ENCODE measurements at places on chromosomes 2 and 18.
A peak's percentile ranks its signal among the peaks of the same experiment; 100 is the strongest.

GRCh38 chr18:80169607-80170006 lies 60.5 kb downstream of the ADNP2 start:
- no peaks in the 10 kb centered on the region for H3K36me3 ChIP-seq
- peaks cover 6% of the 10 kb centered on the region for H3K4me1 ChIP-seq
- no peak overlapping the region for H3K4me3 ChIP-seq
- H3K27ac ChIP-seq = no peak overlapping the region

DNA sequence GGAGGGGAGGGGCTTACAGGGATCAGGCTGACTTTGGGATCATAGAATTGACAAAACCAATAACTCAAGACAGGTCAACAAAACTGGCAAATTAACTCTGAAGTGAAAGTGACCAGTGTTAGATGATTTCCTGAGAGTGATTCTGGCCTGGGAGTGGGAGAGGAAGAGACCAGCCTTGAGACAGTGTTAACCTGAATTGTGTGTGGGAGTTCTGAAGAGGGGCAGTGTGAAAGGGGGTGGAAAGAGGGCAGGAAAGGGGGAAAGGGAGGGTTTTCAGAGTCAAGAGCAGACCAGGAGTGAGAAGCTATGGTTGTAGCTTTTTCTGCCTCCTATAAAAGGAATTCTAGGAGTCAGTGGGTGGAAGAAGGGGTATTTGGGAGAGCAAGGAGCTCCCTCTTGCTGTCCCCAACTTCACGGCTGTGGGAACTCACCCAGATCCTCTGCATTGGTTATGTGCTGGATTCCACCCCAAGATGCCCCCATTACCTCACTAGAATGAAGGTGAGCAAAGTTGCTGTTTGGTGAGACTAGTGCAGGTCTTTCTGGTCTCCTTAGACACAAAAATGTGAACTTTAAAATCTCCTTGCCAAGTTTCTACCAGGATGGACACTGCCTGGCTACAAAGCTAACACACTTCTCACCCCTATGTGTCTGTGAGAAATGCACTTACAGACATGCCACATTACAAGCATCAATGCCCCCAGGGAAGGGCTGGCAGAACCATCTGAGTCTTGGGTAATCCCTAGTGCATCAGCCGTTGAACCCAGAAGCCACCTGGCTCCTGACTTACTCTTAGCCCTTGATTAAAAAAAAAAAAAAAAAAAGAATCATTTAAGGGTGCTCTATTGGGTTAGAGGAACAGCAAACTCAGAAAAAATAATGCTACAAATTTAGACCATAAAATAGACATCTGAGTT lies 61.6 kb downstream of the BMP10 start:
- no peaks in the 10 kb centered on the region for H3K27me3 ChIP-seq
- DNase-seq = no peak
- peaks cover 79% of the 10 kb centered on the region for H3K36me3 ChIP-seq
- peaks cover 3% of the 10 kb centered on the region for H3K4me1 ChIP-seq
- no peak overlapping the region for H3K4me3 ChIP-seq
- peak overlapping the region; percentile 38 for H3K27ac ChIP-seq

- H3K36me3 ChIP-seq = no peaks in the 10 kb centered on the region
- no peak for DNase-seq
- H3K4me3 ChIP-seq = no peak overlapping the region
- no peaks in the 10 kb centered on the region for H3K27me3 ChIP-seq
- no peak overlapping the region for H3K27ac ChIP-seq
- H3K4me1 ChIP-seq = no peaks in the 10 kb centered on the region
Measured at GRCh38 chr2:115739574-115739973, 1297.1 kb downstream of the DPP10 start.

DNA sequence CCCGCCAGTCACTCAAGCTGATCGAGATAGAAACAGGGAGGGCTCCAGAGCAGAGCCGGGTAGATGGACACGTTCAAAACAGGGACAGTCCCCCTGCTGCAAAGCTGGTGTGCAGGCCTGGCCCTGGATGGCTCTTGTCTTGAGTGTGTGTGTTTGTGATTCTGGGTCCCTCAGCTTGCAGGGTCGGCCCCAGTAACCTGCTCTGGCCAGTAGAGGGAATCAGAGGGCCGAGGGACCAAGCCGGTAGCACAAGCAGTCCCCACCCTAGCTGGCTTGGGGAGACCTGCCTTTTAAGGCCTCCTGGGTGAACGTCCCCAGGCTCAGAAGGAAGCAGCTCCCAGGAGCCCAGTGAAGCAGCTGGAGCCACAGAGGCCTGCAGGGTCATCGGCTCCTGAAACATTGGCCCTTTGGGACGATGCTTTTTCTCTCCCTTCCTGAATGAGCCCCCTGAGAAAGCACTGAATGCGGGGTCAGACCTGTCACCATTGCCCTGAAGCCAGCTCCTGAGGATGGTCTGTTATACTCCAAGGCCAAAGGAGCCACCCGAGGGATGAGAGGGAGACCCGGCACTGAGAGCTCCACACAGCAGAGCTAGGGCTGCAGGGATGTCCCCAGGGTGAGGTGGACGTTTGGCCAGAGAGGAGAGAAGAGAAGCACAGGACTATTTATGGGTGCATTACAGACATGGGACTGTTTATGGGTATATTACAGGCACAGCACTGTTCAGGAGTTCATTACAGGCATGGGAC lies 15.4 kb upstream of the MLPH start:
- H3K36me3 ChIP-seq = no peaks in the 10 kb centered on the region
- no peaks in the 10 kb centered on the region for H3K27me3 ChIP-seq
- H3K27ac ChIP-seq = no peak overlapping the region

GRCh38 chr2:74291218-74291544 lies 52.0 kb downstream of the SLC4A5 start:
- DNase-seq = no peak
- peaks cover 18% of the 10 kb centered on the region for H3K4me1 ChIP-seq
- H3K36me3 ChIP-seq = no peaks in the 10 kb centered on the region
- peak overlapping the region; percentile 1 for H3K4me3 ChIP-seq

- no peak overlapping the region for H3K4me3 ChIP-seq
- no peak overlapping the region for H3K27ac ChIP-seq
- H3K4me1 ChIP-seq = no peaks in the 10 kb centered on the region
- no peaks in the 10 kb centered on the region for H3K27me3 ChIP-seq
Measured at GRCh38 chr18:21004726-21005125, 106.9 kb downstream of the ROCK1 start.

DNA sequence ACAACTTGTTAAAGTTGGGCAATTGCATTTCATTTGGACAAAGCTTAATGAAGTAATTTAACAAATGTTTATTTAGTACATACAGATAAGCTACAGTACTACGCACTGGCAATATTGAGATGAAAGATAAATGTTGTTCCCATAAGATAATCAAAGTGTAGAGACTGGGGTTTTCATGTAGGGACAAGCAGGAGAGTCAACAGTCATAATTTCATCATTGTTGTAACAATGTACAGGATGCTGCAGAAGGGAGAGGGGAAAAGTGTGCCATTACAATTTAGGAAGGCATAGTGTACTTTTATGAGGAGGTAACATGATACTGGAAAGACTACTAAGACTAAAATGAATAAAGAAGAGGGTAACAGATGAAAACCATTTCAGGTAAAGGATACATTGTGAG lies 441.6 kb downstream of the ERBB4 start:
- no peak overlapping the region for H3K27ac ChIP-seq
- no peak for DNase-seq
- H3K4me1 ChIP-seq = no peaks in the 10 kb centered on the region
- H3K36me3 ChIP-seq = no peaks in the 10 kb centered on the region
- no peak overlapping the region for H3K4me3 ChIP-seq

GRCh38 chr2:231604685-231605606 lies 12.3 kb downstream of the TEX44 start:
- H3K4me3 ChIP-seq = peak overlapping the region; percentile 65
- peaks cover 15% of the 10 kb centered on the region for H3K4me1 ChIP-seq
- no peaks in the 10 kb centered on the region for H3K36me3 ChIP-seq
- peak; percentile 99 for DNase-seq
- H3K27me3 ChIP-seq = no peaks in the 10 kb centered on the region
- H3K27ac ChIP-seq = peak overlapping the region; percentile 86

- H3K36me3 ChIP-seq = no peaks in the 10 kb centered on the region
- H3K27me3 ChIP-seq = no peaks in the 10 kb centered on the region
- peaks cover 10% of the 10 kb centered on the region for H3K4me1 ChIP-seq
- no peak for DNase-seq
- H3K4me3 ChIP-seq = no peak overlapping the region
Measured at GRCh38 chr2:70643715-70644114, 90.1 kb upstream of the TGFA start.

DNA sequence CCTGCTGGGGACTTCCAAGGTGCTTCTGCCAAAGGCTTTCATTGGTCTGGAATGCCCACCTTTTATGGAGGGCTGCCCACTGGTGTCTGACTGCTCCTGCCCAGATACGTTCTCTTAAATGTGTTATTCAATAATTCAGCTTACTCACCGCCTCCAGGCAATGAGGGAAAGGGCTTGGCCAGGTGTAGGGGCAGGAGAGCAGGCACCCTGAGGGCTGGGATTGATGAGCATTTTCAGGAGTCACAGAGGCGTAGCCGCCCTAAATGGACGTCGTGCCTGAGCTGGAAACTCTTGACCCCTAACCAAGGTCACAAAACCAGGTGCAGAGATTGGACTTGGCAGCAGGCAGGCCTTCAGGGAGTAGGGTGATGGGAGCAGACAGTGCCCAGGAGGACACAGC lies 26.8 kb downstream of the MAL start:
- H3K4me1 ChIP-seq = peaks cover 5% of the 10 kb centered on the region
- peak overlapping the region; percentile 2 for H3K27ac ChIP-seq
- DNase-seq = no peak
- no peak overlapping the region for H3K4me3 ChIP-seq
- H3K36me3 ChIP-seq = peaks cover 52% of the 10 kb centered on the region

GRCh38 chr2:77395011-77395410 lies 127.2 kb downstream of the LRRTM4 start:
- H3K4me1 ChIP-seq = no peaks in the 10 kb centered on the region
- no peak overlapping the region for H3K4me3 ChIP-seq
- H3K36me3 ChIP-seq = no peaks in the 10 kb centered on the region
- no peaks in the 10 kb centered on the region for H3K27me3 ChIP-seq

- no peaks in the 10 kb centered on the region for H3K4me1 ChIP-seq
- H3K4me3 ChIP-seq = no peak overlapping the region
- H3K27me3 ChIP-seq = no peaks in the 10 kb centered on the region
- no peak for DNase-seq
Measured at GRCh38 chr2:74951211-74951754, 7.2 kb upstream of the POLE4 start.

GRCh38 chr2:34365512-34365911 lies 766.4 kb upstream of the FAM98A start:
- DNase-seq = no peak
- H3K4me1 ChIP-seq = no peaks in the 10 kb centered on the region
- H3K4me3 ChIP-seq = no peak overlapping the region
- no peak overlapping the region for H3K27ac ChIP-seq

- no peak overlapping the region for H3K4me3 ChIP-seq
- no peak overlapping the region for H3K27ac ChIP-seq
- H3K27me3 ChIP-seq = no peaks in the 10 kb centered on the region
Measured at GRCh38 chr2:20111311-20112131, 60.1 kb upstream of the LAPTM4A start.

DNA sequence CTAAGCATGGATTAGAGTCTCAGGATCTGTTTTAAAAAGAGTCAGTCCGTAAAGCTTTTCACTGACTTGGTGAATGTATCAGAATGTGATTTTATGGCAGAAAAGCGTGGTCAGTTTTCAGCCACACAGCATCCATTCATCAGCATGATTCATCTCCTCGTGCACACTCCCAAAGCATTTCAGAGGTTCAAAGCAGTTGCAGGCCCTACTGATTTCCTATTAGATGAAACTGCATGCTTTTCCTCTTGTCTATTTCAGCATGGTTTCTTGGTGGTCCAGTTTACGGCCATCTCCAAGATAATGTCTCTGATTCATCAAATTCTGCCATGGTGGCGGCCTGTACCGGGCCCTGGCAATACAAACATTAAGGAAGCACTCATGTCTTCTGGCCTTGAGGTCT lies 4.8 kb upstream of the PARD6G start:
- no peaks in the 10 kb centered on the region for H3K4me1 ChIP-seq
- no peak overlapping the region for H3K4me3 ChIP-seq
- peaks cover 7% of the 10 kb centered on the region for H3K27me3 ChIP-seq
- no peak overlapping the region for H3K27ac ChIP-seq
- H3K36me3 ChIP-seq = no peaks in the 10 kb centered on the region
